T-helper 9 cell (primary cell): ENCODE measurements at places on chromosomes 12 and 14.

- DNase-seq = no peak
These were observed 198.2 kb downstream of the CHST11 start for GRCh38 chr12:104654665-104655609.

DNA sequence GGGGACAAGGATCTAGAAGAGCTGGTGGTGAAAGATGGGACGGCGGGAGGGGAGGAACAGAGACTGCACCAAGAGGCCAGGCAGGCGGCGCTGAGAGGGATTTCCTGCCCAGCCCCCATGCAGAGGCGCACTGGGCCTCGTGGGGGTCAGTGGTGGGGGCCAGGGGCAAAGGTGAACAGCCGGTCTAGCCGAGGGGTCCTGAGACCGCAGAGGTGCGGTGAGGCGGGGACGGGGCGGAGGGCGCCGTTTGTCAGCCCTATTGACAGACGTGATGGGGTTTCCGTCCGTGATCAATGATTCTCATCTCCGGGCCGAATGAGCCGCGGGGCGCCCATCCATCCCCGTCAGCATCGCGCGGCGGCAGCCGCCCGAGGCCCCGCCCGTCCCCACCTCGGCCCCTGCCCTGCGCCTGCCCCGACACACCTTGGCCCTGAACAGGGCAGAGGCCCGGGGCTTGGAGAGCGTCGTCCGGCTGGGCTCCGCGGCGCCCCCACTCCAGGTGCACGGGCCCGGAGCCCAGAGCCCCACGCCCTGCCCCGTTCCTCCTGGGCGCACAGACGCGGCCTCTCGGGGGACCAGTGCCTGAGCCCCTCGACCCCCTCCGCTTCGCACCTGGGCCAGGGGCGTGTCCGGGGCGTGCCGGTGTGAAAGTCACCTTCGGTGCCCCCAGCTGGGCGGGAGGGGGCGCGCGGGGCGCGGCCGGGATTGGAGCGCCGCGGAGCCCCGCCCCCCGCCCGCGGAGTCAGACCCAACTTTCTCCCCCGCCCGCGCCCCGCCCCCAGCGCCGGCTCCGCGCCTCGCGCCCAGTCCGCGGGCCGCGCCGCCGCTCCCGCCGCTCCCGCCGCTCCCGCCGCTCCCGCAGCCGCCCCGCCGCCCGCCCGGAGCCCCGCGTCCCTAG, at the start of gene NXPH4:
TSS of gene NXPH4 (plus strand) at position 781 of the 898 bp plus-strand sequence. CDS start 176 bp downstream, outside the sequence.
- peak; percentile 55 for DNase-seq

- no peak for DNase-seq
These were observed 46.2 kb upstream of the DIP2B start for GRCh38 chr12:50458606-50459005.

DNA sequence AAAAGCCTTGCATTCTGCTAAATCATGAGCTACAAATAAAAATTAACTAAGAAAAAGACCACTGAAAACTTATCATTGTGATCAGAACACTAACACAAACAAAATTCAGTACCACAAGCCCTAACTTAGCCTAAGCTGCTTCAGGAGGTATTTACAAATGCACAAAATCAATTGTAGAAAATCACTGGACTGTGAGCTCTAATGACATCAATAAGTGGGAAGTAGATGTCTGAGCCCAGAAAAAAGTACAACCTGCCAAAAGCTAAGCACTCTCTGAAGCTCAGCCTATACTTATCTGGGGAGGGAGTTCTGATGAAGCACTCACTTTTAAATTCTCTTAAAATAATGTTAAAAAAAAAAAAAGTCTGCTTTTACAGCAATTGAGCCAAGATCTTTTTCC, 92.9 kb downstream of the SLCO1B1 start:
- no peak for DNase-seq

GRCh38 chr12:102120886-102121285, 903 bp downstream of the PARPBP start:
- no peak for DNase-seq
